C1 segment of cervical spinal cord (tissue), 14 donors: ENCODE measurements at places on chromosomes 16 and 17.
A peak's percentile ranks its signal among the peaks of the same experiment; 100 is the strongest.

- DNase-seq = no peak
These were observed 46.3 kb downstream of the TK2 start for GRCh38 chr16:66503612-66504011.

- DNase-seq = peak; percentile 31
These were observed 4.1 kb upstream of the UBTF start for GRCh38 chr17:44223541-44224071.

- DNase-seq = no peak
These were observed 75.8 kb upstream of the ENDOV start for GRCh38 chr17:80339118-80339517.

- DNase-seq = no peak
These were observed 14.6 kb downstream of the ADGRG5 start for GRCh38 chr16:57556941-57557541.

DNA sequence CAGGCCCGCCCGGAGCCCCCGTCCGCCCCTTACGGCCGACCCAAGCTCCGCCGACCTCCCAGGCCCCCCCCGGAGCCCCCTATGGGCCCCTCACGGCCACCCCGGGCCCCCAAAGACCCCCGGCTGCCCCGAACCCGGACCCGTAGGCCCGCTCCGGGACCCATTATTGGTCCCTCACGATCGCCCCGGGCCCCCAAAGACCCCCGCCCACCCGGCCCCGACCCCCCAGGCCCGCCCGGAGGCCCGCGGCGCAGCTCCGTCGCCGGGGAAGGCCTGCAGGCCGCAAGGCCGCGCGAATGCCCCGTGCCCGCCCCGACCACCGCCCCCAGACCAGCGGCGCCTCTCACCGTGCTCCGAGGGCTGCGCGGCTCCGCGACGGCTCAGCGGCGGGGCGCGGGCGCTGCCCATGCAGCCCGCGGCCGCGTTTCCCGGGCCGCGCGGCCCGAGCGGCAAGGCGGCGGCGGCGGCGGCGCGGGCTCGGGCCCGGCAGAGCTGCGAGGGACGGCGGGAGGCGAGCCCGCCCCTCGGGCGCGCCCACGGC is 393 bp downstream of the ANKRD11 start:
- DNase-seq = no peak

- DNase-seq = no peak
These were observed 158.1 kb upstream of the SDK2 start for GRCh38 chr17:73802314-73802713.

- DNase-seq = no peak
These were observed 4.8 kb downstream of the SCN4A start for GRCh38 chr17:63967953-63968352.

GRCh38 chr16:83271123-83271522 is 536.7 kb upstream of the HSBP1 start:
- DNase-seq = no peak

- no peak for DNase-seq
These were observed 3.2 kb upstream of the PHLPP2 start for GRCh38 chr16:71727551-71728324.

DNA sequence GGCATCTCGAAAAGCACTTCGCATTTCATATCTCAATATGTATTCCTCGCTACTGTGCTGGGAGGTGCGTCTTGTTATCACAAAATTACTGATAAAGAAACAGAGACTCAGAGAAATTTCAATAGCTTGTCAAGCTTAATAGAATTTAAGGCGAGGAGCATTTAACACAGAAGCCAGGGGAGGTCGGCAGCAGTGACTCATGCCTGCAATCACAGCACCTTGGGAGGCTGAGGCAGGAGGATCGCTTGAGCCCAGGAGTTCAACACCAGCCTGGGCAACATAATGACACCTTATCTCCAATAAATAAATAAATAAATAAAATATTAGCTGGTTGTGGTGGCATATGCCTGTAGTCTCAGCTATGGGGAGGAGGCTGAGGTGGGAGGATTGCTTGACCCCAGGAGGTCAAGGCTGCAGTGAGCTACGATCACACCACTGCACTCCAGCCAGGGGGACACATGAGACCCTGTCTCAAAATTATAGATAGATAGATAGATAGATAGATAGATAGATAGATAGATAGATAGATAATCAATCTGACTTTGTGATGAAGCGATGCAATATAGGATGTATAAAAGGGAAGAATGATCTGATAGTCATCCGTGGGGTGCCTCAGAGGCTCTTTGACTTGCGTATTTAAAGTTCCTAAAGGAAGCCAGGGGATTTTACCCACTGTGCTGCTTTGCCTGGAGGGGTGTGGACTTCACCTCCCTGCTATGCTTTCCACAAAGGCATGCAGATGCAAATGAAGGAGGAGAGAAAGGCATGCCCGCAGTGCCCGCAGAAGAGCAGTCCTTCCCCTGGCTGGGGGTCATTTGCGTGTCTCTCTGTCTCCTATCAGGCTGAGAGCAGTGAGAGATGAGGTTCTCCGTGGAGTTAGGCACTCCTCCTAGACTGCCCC is 15.9 kb upstream of the USP10 start:
- no peak for DNase-seq

- no peak for DNase-seq
These were observed 25.4 kb upstream of the RPTOR start for GRCh38 chr17:80519091-80519781.

DNA sequence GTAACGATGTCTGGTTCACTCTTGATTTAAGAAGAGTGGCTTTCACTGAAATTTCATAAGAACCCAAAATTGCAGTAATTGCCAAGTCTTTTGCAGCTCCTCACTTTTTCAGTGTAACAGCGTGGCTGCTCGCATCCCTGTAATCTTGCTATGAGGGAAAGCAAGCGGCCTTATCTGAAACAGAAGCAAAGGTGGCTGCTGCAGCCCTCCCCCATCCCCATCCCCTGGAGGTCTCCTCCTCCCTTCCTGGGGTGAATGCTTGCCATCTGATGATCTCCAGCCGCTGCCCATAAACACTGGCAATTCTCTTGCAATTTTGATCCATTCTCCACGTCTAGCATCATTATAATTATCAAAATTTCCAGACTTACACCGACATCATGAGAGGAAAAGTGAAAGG is 182.5 kb upstream of the ASIC2 start:
- DNase-seq = no peak

DNA sequence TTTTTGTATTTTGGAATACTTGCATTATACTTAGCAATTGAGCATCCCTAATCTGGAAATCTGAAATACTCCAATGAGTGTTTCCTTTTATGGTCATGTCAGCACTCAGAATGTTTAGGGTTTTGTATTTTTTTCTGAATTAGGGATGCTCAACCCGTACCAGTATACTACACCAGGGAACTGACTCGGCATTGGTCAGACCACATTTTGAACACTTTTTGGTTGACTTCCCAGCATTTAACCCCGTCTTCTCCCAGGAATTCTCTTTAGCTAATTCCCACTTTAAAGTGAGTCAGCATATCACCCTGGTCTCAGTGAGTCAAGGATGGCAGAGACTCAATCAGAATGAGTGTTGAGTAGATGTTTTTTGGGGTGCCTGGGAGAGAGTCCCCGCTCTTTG is 177.9 kb downstream of the SPECC1 start:
- DNase-seq = no peak

DNA sequence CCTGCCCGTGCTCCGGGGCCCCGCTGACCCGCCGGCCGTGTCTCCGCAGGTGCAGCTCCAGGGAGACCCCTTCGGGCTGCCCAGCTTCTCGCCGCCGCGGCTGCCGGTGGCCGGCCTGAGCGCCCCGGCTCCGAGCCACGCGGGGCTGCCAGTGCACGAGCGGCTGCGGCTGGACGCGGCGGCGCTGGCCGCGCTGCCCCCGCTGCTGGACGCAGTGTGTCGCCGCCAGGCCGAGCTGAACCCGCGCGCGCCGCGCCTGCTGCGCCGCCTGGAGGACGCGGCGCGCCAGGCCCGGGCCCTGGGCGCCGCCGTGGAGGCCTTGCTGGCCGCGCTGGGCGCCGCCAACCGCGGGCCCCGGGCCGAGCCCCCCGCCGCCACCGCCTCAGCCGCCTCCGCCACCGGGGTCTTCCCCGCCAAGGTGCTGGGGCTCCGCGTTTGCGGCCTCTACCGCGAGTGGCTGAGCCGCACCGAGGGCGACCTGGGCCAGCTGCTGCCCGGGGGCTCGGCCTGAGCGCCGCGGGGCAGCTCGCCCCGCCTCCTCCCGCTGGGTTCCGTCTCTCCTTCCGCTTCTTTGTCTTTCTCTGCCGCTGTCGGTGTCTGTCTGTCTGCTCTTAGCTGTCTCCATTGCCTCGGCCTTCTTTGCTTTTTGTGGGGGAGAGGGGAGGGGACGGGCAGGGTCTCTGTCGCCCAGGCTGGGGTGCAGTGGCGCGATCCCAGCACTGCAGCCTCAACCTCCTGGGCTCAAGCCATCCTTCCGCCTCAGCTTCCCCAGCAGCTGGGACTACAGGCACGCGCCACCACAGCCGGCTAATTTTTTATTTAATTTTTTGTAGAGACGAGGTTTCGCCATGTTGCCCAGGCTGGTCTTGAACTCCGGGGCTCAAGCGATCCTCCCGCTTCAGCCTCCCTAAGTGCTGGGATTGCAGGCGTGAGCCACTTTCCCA is 5.9 kb downstream of the CTF1 start:
- DNase-seq = peak; percentile 33

- no peak for DNase-seq
These were observed 34.7 kb downstream of the SBK1 start for GRCh38 chr16:28326881-28327610.

DNA sequence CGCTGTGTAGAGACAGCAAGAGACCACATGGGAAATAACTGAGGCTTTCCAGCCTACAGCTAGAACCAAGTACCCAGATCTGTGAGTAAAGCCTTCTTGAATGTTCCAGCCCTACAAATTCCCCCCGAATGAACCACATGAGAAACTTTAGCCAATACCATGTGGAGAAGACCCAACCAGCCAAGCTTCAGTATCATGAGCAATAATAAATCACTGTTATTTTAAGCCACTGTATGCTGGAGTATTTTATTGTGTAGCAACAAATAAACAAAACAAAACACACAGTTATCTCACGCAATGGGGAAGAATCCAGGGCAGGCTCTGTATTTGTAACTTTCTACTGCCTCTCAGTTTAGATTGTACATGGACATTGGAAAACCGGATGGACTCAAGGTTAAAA is 426.2 kb downstream of the CDH11 start:
- no peak for DNase-seq

DNA sequence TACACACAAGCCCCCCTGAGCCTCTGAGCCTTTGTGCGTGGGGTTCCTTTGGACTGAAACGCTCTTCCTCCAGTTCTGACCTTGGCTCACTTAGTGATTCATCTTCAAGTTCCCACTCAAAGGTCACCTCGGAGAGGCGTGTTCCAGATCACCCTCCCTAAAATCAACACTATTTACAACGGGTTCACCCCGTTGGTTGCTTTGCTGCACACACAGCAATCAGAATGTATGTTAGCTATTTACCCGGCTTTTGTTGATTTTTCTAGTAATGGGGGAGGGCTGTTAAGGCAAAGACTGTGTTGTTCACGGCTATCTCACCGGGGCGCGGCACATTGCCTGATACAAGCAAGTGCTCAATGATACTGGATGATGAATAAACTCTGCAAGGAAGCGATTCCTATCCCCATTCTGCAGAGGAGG is 977 bp downstream of the NAGPA start:
- no peak for DNase-seq

- DNase-seq = no peak
These were observed 80.0 kb downstream of the ZFHX3 start for GRCh38 chr16:72967941-72968340.

DNA sequence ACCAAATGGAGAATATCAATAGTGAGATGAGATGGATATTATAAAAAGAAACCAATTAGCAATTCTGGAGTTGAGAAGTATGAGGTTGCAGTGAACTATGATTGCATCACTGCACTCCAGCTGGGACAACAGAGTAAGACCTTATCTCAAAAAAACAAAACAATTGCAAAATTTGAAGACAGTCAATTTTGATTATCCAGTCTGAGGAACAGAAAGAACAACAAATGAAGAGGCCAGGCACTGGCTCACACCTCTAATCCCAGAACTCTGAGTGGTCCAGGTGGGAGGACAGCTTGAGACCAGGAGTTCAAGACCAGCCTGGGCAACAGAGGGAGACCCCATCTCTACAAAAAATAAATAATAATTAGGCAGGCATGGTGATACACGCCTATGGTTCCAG is 35.0 kb downstream of the USP32 start:
- DNase-seq = no peak

- DNase-seq = peak; percentile 96
These were observed at the start of gene CFAP20 for GRCh38 chr16:58129097-58129936. Gene CFAP20, minus strand, starts transcription at chr16:58129381. Its CDS starts 266 bp downstream, at chr16:58129115.

- DNase-seq = no peak
These were observed 73.5 kb upstream of the DNAJA2 start for GRCh38 chr16:47046726-47047523.

DNA sequence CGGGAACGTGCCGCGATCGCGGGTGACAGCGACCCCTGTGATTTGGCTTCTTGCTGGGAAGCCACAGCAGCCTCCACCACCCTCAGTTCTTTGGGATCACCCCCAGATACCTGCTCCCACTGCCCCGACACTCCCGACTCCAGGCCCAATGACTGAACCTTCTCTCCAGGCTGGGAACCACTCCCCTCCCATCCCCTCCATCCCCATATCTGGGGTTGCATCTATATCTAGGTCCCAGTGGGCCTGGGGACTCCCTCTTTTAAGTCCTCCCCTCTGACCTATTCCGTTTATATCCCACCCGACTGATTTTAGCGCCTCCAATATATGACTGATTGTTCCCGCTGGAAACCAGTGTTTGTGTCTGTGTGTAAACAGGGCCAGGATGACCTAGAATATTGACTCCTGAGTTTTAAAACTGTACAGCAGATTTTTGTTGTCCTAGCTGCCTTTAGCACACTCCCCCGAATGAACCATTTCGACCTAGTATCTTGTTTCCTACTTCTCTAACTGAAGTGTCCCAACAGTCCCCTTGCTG is 667 bp downstream of the PSMD3 start:
- no peak for DNase-seq

DNA sequence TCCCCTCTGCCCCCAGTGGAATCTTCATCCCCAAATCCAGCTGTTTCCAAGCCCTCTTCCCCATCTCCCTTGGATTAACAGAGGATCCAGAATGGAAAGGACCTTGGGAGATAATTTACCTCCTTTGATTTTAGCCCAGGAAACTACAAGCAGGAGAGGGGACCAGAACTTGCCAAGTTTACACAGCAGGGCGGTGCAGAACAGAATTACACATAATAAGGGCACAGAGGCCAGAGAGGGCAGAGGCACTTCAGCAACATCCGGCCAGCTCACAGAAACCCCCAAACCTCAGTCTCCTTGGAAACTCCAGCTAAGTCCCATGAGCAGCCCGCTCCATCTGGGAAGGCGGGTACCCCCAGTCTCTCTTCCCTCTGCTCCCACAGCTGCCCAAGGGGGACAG is 27.2 kb downstream of the PEMT start:
- no peak for DNase-seq

DNA sequence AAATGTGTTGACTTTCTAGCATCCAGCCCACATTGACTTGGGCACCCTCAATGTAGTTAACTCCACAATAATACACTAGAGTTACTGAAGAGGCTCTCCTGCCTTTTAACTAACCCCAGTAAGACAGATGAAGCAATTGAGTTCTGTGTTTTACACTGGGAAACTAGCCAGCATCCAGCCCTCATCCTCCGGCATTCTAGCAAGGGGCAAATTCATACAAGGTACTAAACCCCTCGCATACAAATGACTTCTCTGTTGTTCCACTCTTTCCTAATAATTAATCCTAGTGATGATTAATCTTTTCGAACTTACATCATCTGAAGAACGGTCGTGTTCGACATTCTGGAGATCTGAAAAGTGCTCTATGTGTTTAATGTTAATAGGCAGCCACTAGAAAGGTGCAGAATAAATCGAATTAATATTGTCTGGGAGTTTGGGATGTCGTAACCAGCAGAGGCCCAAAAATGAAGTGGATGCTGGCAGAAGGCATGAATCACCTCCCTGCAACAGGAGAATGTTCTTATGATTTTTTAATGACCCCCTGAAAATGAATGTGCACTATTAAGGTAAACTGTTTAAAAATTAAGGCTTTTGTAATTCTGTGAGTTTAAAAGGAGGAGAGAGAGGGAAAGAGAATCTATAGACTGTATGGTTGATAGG is 249.4 kb downstream of the SNX29 start:
- no peak for DNase-seq
